Cardiac septum (tissue), 1 donor: ENCODE measurements at places on chromosomes 3 and 15. TPM values are rescaled to one million over a fixed set of nuclear protein-coding genes. Genes with fewer than 3 reads are reported as not detected.

DNA sequence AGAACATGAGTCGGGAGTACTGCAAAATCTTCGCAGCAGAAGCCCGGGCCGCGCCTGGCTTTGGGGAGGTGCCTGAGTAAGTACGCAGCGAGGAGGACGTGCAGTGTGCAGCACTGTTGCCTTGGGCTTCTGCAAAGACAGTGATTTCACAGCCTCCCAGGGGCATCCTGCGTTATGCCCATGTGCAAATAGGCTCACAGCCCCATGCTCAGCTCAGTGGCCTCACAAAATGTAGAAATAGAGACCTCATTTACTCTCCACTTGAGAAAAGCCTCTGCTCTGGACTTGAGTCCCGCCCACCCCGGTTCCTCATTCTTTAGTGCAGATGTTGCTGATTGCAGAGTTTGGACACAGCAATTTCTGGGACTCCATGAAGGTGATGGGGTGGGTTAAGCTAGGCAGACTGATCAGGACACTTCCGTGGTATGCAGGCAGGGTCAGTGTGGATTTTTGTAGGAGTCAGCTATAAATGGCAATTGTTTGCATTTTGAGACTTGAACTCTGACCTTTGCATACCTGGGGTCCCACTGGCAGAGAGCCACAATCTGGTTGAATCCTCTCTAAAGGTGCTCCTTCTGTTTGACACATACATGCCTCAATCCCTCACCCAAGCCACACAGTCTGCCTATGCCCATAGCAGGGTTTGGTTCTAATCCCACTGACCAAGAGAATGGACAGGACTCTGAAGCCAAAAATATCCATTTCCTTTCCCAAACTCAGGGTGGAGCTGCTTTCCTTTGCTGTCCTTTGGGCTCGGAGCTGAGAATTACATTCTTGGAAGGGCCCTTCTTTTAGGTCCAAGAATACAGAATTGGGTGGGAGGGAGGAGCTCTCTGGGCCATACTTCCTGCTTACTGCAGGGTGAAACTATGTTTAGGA lies 20.7 kb upstream of the SLC28A1 start:
- DNase-seq = no peak

- no peak for DNase-seq
These were observed 155.5 kb downstream of the FNDC3B start for GRCh38 chr3:172194702-172195406.

Gene SERPINI2
- total RNA-seq = 0.46 TPM

Gene LMAN1L
- total RNA-seq = 7.9 TPM

DNA sequence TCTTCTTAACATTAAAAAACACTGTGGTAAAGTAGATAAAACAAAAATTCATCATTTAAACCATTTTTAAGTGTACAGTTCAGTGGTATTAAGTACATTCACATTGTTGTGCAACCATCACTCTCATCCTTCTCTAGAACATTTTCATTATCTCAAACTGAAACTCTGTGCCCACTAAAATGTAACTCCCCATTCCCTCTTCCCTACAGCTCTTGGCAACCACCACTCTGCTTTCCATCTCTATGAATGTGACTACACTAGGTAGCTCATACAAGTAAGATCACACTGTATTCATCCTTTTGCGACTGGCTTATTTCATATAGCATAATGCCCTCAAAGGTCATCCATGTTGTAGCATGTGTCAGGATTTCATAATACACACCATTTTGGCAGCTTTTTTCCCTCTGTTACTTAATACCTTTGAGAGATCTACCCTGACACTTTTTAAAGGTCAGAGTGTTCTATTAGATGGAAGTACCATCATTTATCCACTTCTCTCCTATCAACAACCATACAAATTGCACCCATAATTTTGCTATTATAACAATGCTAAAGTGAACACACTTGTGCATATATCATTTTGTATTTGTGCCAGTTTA lies 42.9 kb upstream of the FRMD4B start:
- no peak for DNase-seq

DNA sequence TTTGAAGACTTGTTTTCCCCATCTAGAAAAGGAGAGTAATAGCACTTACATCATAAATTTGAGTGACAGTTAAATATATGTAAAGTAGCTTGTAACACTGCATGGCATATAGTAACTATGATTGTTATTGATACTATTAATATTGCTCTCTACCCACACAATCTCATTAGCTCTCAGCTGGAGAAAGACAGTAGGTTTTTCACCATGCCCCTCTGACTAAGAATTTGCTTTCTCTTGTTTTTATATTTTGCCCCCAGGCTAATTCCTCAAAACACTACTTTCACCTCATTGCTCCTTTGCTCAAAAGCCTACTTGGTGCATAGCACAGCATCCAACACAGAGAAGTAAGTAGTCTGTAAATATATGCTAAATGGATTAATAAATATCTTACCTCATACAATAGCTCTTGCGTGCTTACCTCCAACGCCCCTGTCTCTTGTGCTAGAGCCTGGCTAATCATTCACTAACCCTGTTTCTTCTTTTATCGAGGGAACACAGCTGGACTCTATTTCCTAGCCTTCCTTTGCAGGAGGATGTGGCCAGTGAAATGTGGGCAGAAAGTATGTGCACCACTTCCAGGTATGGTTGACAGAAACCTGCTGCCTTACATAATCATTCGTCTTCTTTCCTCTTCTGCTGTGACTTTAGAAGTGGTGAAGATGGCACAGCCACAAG lies 190.0 kb downstream of the PLCH1 start:
- no peak for DNase-seq

GRCh38 chr15:72472992-72473610 lies 1.0 kb upstream of the ARIH1 start:
- DNase-seq = no peak

GRCh38 chr3:101128786-101129185 lies 135.6 kb upstream of the ABI3BP start:
- DNase-seq = no peak

Gene GREM1
- total RNA-seq = 0.59 TPM

GRCh38 chr3:101825904-101826445 lies 23.3 kb upstream of the NFKBIZ start:
- no peak for DNase-seq

Gene MBNL1
- 178 TPM for total RNA-seq

- DNase-seq = no peak
These were observed 2.1 kb downstream of the CD47 start for GRCh38 chr3:108088697-108089096.

DNA sequence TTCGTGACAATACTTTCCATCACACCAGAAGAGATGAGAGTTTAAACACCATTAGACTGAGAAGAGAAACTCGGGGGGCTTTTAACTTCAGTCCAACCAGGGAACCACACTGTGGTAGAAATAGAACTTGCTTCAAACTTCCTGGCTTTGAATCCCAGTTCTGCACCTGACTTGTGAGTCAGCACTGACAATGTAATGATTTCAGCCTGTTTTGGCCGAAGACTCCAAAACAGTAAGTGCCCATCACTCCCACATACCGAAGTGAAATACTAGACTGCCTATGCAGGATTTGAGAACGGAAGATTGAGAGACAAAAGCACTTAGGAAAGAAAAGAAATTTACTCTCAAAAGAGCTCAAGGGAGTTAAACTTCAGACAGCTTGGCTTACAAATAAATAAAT lies 27.0 kb downstream of the C2CD4B start:
- no peak for DNase-seq

Gene GPR171
- total RNA-seq = 0.32 TPM

DNA sequence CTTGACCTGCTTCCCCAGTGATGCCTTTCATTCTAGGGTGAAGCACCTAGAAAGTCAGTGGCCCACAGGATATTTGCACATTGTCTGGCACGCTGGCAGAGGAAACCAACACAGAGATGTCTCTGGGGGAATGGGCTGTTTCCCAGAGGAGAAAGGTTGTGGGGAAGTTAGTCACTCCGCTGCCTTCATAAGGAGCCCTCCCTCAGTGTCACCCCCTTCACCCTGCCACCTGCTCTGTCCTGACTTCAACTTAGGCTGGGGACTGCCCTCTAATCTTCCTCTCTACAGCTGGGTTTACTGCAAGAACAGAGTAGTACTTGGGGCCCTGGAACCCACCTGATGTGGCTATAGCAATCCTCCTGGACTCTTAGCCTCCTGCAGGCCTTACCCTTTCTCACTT lies 5.7 kb downstream of the KLHDC8B start:
- no peak for DNase-seq

DNA sequence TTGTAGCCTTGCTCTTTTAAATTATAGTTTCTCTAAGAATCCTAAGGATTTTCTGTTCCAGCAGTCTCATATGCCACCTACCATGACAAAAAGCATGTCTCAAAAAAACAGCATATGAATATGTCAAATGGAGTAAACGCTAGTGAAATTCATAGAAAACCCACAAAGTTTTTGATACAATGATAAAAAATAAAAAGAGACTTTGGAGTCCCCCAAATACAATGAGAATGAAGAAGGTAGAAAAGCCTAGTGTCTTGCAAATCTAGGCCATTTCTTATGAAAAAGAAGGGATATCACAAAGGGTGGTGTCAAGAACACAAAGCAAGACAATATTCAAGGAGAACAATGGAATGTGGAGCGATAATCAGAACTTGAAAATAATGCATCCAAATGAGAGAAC lies 668.5 kb downstream of the PLOD2 start:
- DNase-seq = no peak

DNA sequence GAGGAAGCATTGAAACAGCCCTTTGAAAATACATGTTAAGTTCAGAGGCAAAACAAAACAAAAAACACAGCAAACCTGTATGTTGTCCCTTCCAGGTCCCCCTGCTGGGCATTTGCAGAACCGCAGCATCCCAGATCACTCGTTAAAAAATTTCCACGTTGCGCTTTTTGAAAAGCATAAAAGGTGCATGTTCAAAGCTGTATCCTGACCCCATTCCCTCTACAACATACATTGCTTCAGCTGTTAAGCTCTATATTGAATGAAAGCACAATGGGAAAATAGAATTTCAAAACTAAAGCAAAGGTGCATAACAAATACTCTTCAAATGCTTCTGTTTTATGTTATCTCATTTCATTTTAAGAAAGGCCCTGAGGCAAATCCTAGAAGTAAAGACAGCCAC lies 328.3 kb downstream of the THSD4 start:
- DNase-seq = no peak

- no peak for DNase-seq
These were observed 285.4 kb upstream of the ROPN1 start for GRCh38 chr3:124277144-124277890.

Gene MCTP2
- total RNA-seq = 1.5 TPM

- no peak for DNase-seq
These were observed 18.2 kb upstream of the FNDC3B start for GRCh38 chr3:172021164-172021563.

GRCh38 chr3:104510131-104510849 lies 856.4 kb upstream of the ALCAM start:
- DNase-seq = no peak

Gene PCLAF
- 0.19 TPM for total RNA-seq

DNA sequence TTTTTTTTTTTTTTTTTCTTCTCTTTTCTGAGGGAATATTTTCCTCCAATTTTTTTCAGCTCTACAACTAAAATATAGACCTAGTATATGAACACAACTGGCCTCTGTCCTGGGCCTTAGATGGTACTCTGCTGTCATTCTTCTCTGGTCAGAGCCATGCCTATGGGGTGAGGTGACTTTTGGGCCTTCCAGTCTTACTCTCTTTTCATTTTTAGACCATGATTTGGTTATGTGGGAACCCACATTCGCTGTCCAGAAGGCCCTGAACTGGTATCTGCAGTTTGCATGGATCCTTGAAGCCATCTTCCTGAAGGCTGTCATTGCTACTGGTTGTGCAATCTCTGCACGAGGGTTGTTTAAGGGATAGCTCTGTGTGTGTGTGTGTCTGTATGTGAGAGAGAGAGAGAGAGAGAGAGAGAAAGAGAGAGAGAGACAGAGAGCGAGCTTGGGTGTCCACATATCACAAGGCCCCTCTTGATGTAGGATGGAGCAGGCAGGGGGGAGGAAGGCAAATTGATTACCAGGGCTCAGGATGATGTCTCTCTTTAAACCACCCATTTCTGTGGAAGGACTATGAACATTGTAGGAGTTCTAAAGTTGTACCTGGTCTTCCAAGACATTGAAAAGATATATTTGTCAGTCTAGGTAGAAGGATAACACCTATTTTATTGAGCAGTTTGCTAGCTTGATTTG lies 6.9 kb downstream of the TGFBR2 start:
- no peak for DNase-seq

GRCh38 chr15:53693729-53694475 lies 65.6 kb downstream of the WDR72 start:
- DNase-seq = no peak

Gene GXYLT2
- total RNA-seq = 14.6 TPM

Gene TGM4
- total RNA-seq = not detected

- DNase-seq = no peak
These were observed 449.9 kb downstream of the OTOL1 start for GRCh38 chr3:161946443-161946960.

- no peak for DNase-seq
These were observed 4.3 kb downstream of the PDIA5 start for GRCh38 chr3:123071146-123071545.

GRCh38 chr3:151900460-151900859 lies 27.0 kb downstream of the SUCNR1 start:
- no peak for DNase-seq

DNA sequence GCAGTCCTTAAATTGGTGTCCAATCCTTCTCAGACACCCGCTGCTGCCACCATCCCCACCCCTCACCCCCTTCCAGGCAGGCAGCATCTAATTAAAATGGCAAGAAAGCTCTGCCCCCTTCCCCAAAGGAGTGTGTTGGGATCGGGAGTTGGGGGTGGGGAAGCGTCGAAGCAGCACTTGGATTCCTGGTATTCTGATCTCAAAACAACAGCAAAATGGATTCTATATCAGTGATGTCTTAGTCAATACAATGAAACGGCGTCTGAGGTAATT lies 1.4 kb downstream of the TNIK start:
- DNase-seq = no peak

DNA sequence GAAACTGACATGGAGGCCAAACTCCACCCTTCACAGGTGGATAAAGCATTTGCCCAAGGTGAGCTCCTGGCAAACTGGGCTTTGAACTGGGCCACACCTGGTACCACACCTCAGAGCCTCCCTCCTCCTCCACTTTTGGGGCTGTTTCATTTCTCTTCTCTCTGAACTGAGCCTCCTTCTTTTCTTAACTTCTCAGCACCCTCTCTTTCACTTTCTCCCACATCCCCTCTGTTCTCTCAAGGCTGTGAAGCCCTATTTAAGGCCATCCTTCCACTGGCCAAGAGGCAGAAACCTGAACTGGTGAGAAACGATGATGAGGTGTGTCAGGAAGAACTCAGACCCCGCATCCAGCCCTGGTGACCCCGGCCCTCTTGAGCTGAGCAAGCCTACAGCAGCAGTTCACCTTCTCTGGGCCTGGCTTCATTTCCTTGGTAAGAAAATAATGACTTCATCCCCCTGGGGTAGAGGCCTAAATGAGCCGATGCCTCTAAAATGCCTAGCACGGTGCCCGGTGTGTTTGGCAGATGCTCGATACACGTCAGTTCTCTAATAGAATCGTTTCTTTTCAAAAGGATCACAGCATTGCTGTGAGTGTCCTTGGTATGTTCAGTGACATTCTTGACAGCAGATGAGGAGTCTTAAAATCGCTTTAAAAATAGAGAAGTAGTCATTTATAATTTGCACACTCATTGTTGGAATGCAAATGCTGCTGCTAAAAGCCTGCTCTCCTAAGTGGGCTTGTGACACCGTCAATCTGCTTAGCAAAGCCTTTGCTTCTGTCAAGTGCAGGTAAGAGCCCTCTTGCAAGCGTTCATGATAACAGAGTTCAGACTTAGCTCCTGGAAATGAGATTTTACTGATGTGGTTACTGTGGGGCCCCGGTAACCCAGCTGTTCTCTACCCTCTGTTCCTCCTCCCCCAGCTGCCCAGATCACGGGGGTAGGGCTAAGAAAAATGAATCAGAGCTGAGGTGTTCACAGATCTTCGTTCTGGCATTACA lies 97.7 kb upstream of the ATP2B2 start:
- no peak for DNase-seq

GRCh38 chr3:21328711-21329390 lies 422.2 kb downstream of the ZNF385D start:
- no peak for DNase-seq
